ENCODE measurements at places on chromosomes 5 and 9.

GRCh38 chr9:137079401-137079787 lies 2.1 kb downstream of the UAP1L1 start:
- no peak for DNase-seq

GRCh38 chr9:71353720-71354119 lies 232.3 kb upstream of the TRPM3 start:
- DNase-seq: no peak

- DNase-seq: no peak
These were observed 3.7 kb downstream of the PHF24 start for GRCh38 chr9:34961574-34962490.

- no peak for DNase-seq
These were observed 65.9 kb upstream of the DAP start for GRCh38 chr5:10826971-10827370.

DNA sequence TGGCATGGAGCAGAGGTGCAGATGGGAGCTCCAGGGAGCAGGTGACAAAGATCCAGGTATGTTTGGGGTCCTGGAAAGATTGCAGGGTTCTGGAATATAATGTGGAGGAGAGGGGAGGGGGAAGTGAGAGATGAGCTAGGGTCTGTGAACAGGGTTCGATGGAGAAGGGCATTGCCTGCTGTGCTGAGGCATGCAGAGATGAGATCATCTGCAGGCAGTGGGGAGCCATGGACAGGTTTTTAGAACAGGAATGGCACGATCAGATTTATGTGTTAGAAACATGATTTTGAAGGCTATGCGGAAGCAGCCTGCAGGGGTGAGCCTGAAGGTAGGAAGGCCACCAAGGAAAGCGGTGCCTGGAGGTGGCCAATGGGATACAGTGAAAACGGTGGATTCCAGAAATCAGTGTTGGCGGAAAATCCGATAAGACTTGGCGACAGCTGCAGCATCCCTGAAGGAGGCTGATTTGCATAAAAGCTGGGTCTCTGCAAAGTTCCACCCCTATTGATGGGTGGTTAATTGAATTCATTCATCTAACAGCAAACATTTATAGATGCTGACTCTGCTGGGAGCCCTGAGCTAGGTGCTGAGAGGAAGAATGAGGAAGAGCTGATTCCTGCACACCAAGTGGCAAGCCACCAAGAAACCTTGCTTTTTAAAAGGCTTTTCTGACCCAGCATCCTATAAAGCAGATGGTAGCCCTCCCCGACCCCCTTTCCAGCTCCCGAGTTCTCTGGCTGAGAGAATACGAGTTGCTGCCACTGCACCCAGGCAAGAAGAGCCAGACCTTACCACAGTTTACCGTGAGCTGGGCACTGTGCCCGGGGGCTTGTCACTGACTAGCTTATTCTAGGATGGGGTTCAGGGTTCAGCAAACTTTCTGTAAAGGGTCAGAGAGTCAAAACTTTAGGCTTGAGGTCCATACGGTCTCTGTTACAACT lies 139.2 kb upstream of the SMIM23 start:
- DNase-seq: no peak

GRCh38 chr9:14693251-14693861 lies at the start of gene ZDHHC21:
TSS of gene ZDHHC21 (minus strand) at chr9:14693432. CDS start at chr9:14674340, 19,092 bp downstream.
- peak; percentile 60 for DNase-seq

DNA sequence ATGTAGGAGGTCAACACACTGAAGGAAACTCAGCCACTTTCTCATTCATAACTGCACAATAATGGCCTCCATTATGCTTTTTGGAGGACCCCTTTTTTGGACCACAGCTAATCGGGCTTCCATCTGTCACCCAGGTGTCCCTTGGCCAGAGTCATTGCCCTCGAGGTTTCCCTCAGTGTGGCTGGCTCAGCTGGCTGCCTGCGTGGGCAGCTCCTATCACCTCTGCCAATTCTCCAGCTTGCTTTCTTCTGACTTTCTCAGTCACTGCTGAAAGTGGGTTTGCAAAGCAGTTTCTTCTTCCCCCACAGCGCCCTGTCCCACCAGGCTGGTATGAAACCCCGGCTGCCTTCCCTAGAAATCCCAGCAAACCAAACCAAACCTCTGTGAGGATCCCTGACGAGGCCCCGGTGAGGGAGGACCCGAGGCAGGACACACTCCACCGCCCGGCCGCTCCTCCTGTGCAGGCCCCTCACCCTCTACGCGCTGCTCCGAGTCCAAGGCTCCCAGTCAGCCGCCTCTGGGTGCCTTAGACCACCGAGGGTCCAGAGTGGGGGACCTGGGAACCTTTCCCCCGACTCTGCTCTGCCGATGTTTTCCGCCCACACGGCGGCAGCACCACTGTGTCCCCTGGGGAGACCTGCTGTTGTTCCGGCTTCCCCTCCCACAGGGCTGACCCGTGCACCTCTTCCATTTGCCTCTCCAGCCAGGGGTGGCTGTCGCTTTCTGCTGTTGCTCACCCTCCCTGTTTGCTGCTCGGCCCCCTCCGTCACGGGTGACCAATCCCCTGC lies 109.5 kb downstream of the TENT4A start:
- DNase-seq: no peak

- no peak for DNase-seq
These were observed 65.9 kb downstream of the IPPK start for GRCh38 chr9:92603990-92604389.

GRCh38 chr9:69466151-69466550 lies 141.1 kb downstream of the ENTREP1 start:
- DNase-seq: no peak

DNA sequence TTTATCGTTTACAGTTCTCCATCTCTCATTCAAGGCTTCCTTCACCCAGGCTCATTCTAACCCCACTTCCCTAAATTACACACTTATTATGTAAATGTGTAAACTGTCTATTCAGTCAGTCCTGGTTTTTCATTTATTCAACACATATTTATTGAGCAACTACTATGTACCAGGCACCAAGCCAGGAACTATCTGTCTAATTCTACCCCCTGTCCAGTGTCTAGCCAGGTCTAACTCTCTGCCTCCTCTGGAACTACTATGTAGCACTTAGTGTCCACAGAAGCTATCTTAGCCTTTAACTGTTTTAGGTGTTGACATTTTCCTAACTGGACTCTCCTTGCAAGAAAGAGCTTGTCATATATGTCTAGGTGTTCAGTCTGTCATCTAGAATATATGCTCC lies 56.5 kb downstream of the PDE4D start:
- DNase-seq: no peak

GRCh38 chr5:74595143-74595925 lies 45.2 kb downstream of the ENC1 start:
- DNase-seq: peak; percentile 89

- no peak for DNase-seq
These were observed 19.0 kb downstream of the SEC61B start for GRCh38 chr9:99241106-99241505.

DNA sequence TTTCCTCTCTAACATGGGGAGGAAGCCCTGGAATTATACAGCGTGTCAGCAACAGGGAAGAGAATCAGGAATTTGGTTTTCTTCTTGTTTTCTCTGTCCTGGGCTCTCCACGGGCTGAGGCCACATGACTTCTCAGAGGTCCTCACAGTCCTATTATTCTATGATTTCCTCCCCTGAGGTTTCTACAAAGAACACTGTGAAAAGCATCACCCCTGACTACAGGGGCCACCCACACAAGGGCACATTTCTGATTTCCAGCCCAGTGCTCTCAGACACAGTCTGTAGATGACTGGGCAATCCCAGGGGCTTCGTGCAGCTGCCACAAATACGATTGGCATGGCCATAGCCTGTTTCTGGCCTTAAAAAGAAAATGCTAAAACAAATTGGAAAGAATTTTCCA lies 284.9 kb downstream of the CEMIP2 start:
- no peak for DNase-seq

DNA sequence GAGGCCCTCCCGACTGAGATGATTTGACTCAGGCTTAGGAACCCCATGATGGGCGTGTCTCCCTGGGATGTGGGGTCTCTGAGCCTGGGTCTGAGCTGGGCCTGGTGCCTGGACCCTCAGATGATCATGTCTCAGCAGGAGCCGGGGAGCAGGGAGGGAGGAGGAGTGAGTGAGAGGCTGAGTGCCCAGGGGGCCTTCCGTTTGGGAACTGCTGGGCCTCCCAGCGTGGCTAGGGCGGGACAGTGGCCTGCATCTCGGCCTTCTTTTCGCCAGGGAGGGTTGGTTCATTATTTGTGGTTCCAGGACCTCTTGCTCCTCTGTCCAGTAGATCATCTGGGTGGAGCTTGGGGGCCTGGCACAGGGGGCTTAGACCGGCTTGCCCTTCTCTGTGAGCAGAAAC lies 5.6 kb downstream of the PRRX2 start:
- DNase-seq: no peak

GRCh38 chr5:177474846-177475562 lies 1.6 kb upstream of the DBN1 start:
- no peak for DNase-seq
